ENCODE measurements at places on chromosomes 13 and 19.

DNA sequence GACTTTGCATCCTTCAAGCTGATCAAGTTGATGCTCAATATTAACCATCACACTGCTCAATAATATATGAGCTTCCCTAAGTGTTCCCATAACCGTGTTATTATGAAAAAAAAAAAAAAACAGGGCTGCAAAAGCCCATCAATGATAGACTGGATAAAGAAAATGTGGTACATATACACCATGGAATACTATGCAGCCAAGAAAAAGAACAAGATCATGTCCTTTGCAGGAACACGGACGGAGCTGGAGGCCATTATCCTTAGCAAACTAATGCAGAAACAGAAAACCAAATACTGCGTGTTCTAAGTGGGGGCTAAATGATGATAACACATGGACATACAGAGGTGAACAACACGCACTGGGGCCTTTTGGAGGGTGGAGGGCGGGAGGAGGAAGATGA, 58.3 kb downstream of the CACNA1A start:
- DNase-seq = no peak

- DNase-seq = no peak
Observed at GRCh38 chr19:11364935-11365334, 9.5 kb upstream of the SWSAP1 start.

DNA sequence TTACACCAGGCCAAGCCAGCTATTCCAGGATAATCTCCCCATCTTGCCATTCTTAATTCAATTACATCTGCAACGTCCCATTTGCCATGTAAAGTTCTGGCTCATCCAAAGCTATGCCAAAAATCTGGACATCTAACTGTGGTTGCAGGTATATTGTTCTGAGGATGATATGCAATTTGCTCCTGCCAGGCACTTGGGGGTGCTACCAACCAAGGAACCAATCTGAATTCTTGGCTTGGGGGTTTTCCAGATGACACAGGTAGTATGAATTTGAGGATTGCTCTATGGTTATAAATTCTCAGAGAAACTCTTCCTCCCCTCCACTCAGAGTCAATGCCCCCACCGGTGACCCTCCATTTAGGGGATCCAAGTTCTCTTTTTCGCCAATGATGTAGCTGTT, 33.0 kb downstream of the CRYL1 start:
- no peak for DNase-seq

DNA sequence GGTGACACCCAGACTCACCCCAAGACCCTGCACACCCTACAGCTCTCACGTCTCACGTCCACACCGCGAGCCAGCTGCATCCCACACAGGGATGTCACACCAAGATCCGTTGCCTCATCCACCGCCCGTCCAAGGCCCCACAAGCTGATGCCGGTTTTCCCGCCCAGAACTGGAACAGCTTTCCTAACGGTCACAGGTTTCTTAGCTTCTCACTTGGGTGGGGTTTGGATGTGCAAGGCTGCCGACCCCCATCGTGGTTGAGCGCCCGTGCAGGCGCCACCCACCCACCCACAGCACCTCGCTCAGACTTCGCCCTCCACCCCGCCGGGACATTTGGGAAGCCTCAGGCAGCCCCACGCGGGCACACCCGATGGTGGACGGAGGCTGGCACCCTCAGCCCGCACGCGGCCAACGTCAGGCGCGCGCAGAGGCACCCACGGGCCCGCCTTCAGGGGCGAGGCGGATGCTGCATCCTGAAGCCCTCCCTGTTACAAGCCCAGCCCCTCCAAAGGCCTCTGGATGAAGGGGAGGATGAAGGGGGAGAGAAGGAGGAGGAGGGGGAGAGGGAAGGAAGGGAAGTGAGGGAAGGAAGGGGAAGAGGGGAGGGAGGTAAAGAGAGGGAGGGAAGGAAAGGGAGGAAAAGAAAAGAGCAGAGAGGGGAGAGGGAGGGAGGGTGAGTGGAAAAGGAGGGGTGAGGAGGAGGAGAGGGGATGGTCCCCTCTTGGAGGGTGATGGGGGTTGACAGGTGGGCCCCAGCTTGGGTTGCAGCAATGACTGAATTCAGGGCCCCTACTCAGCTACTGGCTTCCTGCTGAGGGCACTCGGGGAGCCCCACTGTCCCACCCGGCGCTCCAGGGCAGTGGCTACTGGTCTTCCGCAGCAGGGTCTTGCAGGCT, 12.8 kb downstream of the ONECUT3 start:
- DNase-seq = no peak

GRCh38 chr19:31113293-31113692, 235.9 kb downstream of the TSHZ3 start:
- no peak for DNase-seq

GRCh38 chr13:26465514-26465913, 92.0 kb upstream of the WASF3 start:
- no peak for DNase-seq

- DNase-seq = no peak
Observed at GRCh38 chr19:32895384-32895783, 25.8 kb upstream of the SLC7A9 start.

GRCh38 chr19:20472854-20473253, 92.7 kb downstream of the ZNF737 start:
- no peak for DNase-seq

GRCh38 chr19:35713904-35714495, 3.8 kb upstream of the KMT2B start:
- DNase-seq = no peak

DNA sequence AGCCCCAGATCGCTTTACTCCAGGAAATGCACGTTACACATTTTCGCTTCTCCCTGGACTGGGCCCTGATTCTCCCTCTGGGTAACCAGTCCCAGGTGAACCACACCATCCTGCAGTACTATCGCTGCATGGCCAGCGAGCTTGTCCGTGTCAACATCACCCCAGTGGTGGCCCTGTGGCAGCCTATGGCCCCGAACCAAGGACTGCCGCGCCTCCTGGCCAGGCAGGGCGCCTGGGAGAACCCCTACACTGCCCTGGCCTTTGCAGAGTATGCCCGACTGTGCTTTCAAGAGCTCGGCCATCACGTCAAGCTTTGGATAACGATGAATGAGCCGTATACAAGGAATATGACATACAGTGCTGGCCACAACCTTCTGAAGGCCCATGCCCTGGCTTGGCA, 44.6 kb downstream of the KL start:
- no peak for DNase-seq

GRCh38 chr19:30856376-30856775, 484.2 kb downstream of the ZNF536 start:
- no peak for DNase-seq

DNA sequence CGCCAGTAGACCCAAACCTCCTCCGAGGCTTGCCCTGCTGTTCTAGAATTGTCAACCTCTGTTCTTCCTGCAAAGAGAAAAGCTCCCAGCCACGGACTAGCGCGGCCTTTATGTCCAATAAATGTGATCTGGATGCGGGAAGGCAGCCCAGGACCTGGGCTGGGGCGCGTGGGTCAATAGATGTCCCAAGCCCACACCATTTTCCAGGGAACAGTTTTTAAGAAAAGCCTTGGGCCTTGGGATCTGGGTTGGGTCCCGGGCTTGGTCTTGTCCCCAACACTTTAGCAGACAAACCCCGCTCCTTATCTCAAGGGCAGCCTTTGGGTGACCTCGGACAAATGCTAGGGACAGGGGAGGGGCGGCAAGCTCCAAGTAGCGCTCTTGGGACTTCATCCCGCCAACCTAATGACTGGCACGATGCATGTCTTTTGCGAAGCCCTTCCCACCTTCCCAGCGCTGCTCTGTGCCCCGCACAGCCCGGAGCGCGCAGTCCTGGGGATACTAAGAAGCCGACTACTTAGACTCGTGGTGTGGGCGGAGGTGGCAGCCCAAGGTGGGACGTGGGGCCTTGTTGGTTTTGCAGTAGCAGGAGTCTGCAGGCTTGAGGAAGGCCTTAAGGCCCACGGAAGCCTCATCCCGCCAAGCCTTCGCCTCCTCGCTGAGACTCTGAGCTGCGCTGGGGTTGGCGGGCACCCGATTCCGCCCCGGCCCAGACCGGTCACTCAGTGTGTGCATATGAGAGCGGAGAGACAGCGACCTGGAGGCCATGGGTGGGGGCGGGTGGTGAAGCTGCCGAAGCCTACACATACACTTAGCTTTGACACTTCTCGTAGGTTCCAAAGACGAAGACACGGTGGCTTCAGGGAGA, 10.8 kb downstream of the SOX21 start:
- DNase-seq = no peak

DNA sequence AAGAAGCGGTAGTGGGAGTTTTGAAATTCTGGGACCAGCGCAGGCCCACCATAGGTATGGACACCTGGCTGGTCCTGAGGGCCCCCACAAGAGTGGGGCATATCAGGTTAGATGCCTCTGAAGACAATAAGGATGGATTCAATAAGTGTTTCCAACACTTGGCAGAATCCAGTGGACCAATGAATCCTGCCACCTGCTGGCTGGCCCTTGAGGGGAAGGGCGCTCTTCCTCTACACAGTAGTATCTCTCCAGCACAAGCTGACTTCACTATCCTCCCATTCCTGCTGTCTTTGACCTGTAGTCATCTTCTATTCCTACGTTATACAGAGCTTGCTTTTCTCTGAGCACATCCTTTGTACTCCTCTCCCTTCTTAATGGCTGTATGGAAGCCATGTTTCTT, 199.7 kb upstream of the TSHZ3 start:
- DNase-seq = no peak

DNA sequence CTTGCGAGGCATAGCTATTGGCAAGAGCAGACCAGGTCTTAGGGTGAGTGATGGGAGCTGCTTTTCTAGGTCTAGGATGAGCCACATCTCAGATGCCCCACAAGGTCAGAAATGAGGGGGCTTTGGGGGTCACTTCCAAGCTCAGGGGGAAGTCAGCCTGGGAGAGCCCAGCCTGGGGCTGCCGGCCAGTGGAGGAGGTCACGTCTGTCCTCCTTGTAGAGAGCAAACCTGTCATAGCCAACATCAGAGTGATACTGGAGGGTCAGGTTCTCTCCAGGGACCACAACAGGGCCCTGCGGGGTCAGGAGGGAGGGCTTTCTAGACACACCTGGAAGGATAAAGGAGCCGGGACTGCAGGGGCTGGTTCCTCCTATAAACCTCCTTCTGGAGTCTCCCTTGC, 2.4 kb downstream of the LILRA5 start:
- no peak for DNase-seq

DNA sequence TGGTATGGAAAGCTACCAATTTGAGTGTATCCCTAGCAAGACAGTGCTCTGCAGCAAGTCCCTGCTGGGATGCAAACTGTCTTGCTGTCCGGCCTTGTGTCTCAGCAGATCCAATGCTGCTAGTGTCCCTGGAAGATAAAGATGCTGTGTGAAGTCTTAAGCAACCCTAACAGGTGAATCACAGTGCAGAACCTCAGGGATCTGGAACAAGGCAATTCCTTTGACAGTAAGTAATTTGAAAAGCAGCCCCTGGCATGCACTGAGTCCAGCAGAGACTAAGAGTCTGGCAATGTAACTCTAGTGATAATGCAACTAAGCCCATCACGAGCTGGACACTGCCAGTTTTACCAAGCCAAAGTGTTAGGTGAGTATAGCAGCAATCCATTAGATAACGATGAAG, 1.7 kb upstream of the UCHL3 start:
- DNase-seq = no peak

GRCh38 chr19:4174213-4174894, 8.0 kb downstream of the SIRT6 start:
- no peak for DNase-seq

DNA sequence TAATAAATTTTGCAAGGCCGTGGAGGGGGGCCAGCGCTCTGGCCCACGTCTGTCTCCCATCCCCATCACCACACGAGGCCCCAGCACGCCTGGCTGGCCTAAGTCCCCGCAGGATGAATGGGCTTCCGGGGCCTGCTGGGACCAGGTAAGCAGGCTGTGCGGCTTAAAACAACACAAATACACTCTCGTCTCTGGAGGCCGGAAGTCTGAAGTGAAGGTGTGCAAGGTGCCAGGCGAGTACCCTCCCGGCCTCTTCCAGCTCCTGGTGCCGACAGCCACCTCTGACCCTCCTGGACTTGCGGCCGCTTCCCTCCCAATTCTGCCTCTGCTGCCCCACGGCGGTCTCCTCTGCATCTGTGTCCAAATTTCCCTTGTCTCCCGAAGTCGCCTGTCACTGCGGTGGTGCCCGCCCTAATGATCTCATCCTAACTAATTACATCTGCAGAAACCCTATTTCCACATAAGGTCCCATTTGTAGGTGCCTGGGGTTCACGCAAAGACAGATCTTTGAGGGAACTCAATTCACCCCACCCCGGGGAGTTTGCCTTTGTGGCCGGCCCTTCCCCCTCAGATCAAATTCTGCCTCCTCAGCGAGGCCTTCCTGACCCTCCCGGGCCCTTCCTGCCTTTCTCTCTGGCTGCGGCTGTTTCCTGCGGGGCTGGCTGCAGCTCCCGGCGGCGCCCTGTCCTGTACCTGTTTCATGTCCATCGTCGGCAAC, 8.1 kb upstream of the PTBP1 start:
- no peak for DNase-seq

GRCh38 chr19:54229146-54229545, 6.3 kb upstream of the LILRB3 start:
- DNase-seq = no peak

- DNase-seq = peak; percentile 29
Observed at GRCh38 chr13:33610438-33611120, 207.4 kb upstream of the RFC3 start.

DNA sequence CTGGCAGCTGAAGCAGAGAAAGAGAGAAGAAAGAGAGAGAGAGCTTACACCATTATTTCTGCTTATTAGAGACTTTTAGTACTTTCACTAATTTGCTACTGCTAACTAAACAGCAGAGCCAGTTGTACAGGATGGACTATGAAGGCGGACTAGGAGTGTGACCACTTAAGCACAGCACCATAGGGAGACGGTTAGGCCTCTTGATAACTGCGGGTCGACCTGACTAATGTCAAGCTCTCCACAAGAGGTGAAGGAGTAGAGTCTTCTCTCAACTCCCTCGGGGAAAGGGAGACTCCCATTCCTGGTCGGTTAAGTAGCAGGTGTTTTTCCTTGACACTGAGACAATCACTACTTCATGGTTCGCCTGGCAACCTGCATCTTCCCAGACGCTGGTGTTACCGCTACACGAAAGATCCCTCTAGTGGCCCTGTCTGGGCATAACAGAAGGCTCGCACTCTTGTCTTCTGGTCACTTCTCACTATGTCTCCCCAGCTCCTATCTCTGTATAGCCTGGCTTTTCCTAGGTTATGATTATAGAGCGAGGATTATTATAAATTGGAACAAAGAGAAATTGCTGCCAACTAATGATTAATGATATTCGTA, 5.3 kb upstream of the PSG7 start:
- DNase-seq = no peak

DNA sequence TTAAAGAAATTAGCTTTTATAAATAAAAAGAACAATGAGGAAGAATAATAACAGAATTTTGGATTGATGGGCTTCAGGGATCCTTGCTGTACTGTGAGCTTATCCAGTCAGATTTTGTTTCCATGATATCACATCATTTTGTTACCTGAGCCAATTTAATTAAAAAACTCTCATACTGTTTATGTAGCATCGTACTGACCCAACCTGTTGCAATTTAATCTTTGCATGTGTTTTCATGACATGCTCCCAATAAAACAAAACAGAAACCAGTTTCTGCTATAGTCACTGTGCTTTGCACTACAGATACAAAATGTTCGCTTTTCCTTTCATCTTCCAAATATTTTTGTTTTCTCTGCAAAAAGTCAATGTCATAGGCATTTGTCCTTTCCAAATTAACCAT, 109.7 kb upstream of the RNF113B start:
- no peak for DNase-seq

- DNase-seq = no peak
Observed at GRCh38 chr19:7933828-7934725, 8.1 kb upstream of the CTXN1 start.

Measured in stimulated activated CD8-positive, alpha-beta memory T cell treated with anti-CD3 and anti-CD28 coated beads, Interleukin-4, amount 100 ng/mL, for 24 hours (primary cell).